T-helper 2 cell (primary cell): ENCODE measurements at places on chromosomes 1 and 21.
A peak's percentile ranks its signal among the peaks of the same experiment; 100 is the strongest.

- no peak for DNase-seq
These were observed 187.8 kb downstream of the NR5A2 start for GRCh38 chr1:200215350-200215749.

DNA sequence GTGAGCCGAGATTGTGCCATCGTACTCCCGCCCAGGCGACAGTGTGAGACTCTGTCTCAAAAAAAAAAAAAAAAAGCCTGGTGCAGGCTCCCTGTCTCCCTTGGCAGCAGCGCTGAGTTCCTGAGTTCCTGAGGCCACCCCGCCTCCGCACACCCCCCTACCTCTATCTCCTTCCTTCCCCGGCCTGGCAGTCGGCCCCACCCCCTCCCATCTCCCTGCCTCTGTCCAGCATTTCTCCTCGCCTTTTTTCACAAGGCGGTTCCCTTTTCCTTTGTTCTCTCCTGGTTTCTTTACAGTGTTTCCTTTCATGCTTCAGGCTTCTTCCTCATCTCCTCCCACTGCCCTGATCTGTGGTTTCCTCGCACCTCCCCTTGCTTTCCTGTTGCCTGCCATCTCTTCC, 2.7 kb downstream of the RORC start:
- no peak for DNase-seq

DNA sequence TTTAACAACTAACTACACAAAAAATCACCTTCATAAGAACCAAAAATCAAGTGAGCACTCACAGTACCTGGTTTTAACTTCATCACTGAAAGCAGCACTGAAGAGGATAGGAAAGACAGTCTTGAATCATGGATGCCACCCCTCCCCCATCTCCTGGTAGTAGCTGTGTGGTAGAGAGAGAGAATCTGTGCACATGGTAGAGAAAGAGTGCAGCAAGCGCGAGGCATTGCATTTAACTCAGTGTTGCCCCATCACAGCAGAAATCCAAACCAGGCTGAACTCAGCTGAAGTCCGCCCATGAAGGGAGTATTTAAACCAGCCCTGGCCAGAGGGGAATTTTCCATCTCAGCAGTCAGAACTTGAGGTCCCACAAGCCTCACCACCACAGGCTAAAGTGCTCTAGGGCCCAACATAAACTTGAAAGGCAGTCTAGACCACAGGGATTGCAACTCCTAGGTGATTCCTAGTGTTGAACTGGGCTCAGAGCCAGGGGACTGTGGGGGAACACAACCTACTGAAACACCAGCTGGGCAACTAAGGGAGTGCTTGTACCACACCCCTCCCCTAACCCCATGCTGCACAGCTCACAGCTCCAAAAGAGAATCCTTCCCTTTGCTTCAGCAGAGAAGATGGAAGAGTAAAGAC, 38.4 kb downstream of the VAV3 start:
- DNase-seq = no peak

DNA sequence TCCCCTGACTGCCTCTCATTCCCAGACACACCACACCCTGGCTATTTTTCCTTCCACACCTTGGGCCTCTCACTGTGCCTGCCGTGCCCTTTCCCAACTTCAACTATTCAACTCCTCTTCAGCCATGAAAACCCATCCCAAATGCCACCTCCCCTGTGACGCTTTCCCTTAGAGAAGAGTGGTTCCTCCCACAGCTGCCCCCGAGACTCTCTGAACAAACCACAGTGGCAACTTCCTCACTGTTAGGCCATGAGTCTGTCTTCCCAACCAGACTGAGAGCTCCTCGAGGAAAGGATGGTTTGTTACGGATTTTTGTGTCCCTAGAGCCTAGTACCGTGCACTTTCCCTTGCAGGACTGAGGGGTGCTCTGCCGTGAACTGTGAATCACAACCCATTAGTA, 59.2 kb downstream of the LRRN2 start:
- DNase-seq = no peak

GRCh38 chr1:8360493-8361197, 42.7 kb downstream of the SLC45A1 start:
- DNase-seq = no peak

GRCh38 chr1:151990856-151991198, 2.8 kb downstream of the S100A10 start:
- DNase-seq = no peak

DNA sequence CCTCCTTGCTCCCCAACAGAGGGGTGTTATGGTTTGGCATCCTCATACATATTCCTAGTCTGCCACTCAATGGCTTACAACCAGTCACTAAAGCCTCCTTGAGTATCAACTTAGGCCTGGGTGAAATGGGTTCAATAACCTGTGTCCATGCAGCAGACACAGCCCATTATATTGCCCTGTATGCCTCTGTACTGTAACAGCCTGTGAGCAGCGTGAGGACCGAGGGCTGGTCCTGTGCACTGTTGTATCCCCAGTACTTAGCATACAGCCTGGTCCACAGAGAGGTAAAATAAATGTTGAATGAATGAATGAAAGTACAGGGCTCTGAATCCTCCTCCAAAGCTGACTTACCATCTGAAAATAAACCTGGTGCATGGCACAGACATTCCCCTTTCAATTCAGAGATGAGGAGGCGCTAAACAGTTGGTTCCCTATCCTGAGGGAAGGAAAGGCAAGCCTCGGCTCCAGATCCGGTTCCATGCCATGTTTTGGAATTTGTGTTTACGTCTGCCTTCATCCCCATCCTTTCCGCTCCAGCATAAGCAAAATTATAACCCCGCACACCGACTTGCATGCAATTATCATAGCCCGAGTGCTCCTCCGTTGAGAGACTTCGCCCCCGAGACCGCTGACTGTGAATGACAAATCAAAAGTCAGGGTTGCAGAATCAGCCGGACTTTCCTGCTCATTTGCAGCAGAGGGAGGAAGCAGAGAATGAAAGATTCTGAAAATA, 45.0 kb upstream of the DNAJC6 start:
- no peak for DNase-seq

DNA sequence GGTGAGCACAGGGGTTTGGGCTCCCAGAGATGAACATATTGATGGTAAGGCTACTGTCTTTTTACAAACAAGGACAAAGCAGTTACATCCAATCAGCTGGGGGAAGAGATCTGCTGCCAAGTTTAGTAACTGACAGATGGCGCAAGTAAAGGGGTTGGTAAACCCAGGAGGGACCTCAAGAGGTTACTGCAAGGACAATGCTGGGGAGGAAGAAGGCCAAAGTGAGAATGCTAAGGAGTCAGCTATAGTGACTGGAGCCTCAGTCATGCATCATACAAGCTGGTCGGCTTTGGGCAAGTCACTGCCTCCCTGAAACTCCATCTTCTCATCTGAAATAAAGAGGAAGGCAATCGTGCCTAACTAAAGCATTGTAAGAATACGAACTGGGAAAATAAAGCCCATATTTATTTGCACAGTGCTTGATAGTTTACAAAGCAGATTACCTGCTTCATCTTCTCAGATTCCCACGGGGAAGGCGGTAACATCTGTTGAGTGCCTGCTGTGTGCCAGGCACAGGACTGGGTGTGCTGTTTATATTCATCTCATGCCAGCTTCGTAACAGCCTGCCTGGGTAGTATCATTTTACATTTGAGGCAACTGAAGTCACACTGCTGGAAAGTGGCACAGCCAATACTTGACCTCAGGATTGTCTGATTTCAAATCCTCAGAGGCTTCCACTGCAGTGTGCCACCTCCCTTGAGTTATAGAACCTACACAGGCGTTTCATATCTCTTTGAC, 114.8 kb downstream of the BEND5 start:
- DNase-seq = no peak

DNA sequence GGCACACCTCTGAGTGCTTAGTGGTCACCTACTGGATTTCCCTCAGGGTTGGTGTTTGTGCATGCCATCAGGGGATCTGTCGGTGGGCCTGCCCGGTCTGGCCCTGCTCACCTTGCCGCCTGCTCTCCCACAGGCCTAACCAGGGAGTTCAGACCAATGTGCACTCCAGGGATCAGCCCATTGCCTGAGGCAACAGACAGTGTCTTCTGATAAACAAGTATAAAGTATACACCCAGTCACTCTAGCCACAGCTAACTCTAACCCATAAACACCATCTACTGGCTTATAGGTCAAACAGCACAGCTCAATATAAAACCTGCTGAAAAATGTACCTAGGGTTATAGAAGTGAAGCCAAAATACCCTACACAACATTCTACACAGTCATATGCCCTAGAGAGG, 1300.0 kb downstream of the PLA2G4A start:
- no peak for DNase-seq

GRCh38 chr21:37636152-37636860, 269.7 kb downstream of the DYRK1A start:
- no peak for DNase-seq

DNA sequence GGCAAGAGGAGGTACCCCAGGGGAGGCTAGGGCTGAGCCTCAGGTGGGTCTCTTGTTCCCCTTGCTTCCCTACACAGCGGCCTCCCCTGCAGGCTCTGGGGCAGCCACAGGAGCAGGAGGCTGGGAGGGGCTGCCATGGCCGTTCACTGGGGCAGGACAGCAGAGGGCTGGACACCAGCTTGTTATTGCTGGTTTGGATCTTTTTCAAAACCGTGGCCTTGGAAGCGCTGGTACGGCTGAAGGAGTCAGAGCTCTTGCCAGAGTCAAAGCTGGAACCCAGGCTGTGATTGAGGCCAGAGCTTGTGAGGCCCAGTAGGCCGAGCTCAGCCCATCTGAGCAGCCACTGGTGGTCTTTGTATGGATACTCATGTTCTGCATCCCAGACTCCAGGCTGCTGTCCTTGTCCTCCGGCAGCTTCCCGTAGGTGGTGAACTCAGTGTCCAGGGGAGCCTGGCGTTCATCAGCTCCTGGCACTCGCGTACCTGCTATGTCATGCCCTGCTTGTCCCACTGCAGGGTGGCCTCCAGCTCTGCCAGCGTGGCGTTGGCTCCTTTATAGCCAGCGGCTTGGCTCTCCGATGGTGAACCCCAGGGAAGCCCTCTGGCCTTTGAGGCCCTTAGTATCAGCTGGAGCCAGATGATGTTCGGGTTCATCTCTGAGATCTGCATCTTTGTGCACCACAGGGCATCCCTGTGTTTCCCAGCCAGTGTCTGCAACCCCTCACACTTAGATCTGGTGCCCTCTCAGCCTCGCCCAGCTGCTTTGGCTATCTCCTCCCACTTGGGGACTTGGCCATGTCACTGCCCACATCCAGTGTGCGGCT, 40.3 kb upstream of the THEM4 start:
- no peak for DNase-seq

DNA sequence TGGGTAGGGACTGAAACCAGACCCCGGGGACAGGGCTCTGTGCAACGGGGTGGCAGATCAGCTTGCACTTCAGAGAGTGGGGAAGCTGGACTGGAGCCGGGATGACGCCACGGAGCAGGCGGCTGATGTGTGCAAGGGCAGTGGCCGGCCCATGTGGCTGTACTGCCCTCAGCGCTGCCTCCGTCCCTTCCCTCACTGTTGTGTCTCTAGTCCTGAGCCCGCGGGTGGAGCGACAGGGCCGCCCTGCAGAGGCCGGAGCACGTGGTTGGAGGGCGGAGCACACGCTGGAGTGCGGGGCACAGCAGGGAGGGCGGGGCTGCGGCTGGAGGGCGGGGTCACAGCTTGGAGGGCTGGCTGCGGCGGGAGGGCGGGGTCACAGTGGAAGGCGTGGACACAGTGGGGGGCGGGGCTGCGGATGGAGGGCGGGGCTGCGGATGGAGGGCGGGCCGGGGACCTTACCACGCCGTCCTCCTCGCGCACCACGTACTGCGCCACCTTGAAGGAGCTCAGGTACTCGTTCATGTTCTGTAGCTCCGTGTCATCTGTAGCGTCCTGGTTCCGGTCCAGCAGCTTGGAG, 52.4 kb downstream of the CHD5 start:
- DNase-seq = peak; percentile 47
